ENCODE measurements at places on chromosomes 16 and 17.

GRCh38 chr17:35768797-35769196 is 8.1 kb downstream of the C17orf50 start:
- DNase-seq, result no peak

DNA sequence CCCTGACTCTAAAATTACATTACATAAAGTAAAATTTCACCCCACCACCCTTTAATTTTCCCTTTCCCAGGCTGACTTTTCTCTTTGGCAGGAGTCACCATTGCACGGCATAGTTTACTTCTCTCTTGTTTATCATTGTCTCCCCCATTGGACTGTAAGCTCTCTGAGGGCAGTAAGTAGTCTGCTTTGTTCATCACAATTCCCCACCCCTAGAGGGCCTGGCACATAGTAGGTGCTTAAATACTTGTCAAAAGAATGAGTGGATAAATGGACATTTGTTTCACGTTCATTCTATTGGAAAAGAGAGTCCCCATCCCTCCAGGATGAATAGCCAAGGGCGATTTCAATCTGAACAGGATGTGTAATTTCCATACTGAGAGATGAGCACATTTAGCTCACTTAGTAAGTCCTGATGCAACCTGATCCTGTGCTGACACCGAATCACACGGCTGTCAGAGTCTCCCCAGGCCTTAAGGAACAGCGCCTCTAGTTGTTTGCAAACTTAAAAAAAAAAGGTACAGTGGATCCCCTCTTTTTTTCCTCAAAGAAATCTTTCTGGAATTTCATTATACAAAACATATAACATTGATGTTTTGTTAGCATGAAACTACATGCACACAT is 54.0 kb downstream of the AKAP1 start:
- no peak for DNase-seq

DNA sequence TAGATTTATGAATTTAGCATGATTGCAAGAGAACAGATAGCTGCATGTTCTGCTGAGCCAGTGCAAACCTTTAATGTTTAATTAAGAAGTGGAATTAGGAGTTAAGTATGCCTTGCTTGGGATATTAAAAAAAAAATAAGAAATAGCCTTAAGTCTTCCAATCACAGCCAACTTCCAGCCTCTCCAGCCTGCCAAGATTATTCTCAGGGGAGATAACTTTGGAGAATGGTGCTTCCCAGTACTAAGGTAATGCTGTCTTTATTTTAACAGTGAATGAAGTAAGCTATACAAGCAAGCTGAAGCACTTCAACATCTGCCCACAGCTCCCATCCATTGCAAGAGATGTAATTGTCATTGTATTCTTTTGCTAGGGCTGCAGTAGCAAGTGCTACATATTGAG is 389.5 kb upstream of the ASIC2 start:
- DNase-seq, result no peak

DNA sequence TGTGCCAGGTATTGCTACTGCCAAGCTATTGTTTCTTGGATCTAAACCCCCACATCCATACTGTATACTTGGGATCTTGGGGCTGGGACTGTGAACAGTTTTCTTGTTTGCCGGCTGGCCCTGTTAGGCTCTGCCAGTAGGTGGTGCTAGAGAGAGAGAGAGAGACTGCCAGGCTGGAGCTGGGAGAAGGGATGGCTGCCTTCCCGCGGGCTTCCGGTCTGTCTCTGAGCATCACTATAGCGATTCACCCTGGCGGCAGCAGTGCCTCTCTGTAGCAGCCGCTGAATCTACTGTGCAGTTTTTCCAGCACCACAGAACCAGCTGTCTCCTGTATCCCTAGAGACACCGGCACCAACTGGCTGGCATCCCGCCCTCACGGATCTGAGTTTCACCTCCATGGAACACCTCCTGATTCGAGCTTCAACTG is 201.2 kb downstream of the UTP18 start:
- peak; percentile 33 for DNase-seq

DNA sequence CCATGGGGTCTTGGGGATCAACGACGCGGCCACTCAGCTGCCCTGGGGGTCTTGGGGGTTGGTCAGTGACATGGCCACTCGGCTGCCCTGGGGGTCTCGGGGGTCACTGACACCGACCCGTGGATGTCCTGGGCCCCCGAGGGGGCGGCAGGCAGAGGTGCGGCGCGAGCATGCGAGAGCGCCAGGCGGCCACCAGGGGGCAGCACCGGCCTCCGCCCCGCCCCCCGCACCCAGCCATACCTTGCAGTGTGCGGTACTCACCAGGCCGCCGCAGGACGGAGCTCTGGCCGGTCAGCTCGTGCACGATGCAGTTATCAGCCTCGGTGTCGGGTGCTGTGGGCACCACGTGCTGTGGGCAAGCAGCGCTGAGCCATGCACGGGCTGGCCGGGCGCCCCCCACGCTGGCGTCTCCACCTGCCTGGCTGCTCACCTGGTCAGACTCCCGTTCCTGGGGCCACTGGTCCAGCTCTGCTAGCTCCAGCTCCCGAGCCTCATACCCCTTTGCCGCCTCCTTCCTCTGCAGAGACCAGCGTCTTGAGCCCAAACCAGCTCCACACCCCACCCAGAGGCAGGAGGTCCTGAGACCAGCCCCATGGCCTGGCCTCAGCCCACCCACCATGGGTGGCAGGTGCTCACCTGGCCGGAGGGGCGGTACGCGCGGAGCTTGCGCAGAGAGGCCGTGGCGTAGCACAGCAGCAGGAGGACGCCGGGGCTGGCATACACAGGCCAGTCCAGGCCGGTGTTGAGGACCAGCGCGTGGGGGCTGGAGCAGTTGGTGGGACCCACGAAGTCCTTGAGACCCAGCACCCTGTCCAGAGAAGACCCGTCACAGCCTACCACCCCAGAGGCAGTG is 31.2 kb downstream of the CTU2 start:
- DNase-seq, result peak; percentile 92

- DNase-seq, result peak; percentile 31
Measured at GRCh38 chr16:24036614-24037013, 200.8 kb downstream of the PRKCB start.

DNA sequence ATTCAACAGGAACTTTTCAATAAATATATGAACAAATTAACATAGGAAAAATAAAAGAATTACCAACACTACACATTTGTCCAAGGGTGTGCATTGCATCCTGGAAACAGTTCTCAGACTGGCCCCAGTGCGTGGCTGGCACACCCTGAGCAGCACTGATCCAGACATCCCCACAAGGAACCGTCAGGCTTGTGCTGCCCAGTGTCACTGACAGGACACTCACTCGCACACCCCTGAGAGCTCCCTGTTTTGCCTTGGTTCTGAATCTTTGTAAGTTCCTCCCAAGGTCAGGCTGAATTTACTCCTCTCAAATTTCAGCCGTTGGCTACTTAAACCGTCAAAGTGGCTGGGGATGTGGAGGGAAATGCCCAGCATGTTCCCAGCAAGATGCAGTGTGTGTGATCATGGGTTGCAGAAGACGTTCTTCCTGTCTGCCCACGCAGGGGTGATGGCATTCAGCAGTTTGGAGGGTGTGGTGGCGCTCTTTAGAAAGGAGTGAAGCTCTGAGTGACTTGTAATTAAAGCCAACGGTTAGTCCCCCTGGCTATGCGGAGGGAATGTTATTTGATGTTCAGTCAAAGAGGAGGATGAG is 1.7 kb downstream of the MT2A start:
- no peak for DNase-seq

DNA sequence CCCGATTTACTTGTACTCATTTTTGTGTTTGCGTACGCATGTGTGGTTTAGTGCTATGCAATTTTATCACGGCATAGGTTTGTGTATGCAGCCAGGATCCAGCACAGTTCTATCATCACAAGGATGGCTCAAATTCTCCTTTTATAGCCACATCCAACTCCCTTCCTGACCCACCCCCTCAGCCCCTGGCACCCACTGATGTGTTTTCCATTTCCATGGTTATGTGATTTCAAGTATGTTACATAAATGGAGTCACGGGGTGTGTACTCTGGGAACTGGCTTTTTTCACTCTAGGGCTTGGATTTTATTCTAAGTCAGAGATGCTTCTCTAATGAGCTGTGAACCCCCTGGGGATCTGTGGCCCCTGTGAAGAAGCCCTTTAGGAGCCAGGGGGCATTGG is 16.8 kb downstream of the IL4R start:
- no peak for DNase-seq

DNA sequence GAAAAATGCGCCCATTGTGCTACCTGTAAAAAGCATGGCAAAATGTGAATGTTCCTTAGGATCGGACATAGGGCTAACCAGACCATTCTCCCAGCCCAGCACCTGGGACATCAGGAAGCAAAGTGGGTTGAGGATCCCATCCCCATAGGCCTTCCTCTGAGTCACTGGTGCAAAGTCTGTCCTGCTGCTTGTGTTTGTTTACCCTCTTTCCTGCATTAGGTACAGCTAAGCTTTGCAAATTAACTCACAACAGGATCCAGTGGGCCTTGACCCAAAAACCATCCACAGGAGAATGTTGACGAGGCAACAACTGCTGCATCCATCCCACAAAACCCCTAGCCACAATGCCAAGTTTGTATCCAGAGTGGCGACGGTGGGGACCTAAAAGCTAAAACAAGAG is 106.2 kb downstream of the GRIN2A start:
- no peak for DNase-seq

DNA sequence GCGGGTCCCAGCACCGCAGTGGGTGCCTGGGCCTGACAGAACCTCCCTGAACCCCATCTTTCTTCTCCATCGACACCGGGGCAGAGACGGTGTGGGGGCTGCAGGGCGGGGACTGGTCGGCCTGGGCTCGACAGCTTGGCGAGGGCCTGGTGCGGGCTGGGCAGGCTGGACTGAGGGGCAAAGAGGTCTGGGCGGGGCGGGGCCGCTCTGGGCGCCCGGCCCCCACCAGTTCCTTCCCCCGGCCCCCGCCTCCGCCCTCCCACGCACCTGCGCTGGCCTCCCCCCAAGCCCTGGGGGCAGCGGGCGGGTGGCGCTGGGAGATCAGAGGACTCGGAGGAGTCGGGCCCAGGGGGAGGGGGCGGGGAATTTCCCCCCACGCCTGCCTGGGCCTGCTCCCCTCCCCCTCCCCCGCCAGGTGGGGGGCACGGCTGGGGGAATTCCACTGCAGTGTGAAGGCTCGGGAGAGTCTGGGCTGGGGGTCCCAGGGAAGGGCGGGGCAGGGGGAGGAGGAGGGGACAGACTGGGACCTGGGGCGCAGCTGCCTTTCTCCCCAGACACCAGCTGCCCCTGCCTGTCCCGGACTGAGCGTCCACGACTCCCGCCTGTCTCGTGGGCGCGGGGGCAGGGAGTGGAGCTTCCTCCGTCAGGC is 877 bp upstream of the KREMEN2 start:
- DNase-seq, result no peak

- no peak for DNase-seq
Measured at GRCh38 chr16:87694441-87695125, 71.2 kb downstream of the KLHDC4 start.

DNA sequence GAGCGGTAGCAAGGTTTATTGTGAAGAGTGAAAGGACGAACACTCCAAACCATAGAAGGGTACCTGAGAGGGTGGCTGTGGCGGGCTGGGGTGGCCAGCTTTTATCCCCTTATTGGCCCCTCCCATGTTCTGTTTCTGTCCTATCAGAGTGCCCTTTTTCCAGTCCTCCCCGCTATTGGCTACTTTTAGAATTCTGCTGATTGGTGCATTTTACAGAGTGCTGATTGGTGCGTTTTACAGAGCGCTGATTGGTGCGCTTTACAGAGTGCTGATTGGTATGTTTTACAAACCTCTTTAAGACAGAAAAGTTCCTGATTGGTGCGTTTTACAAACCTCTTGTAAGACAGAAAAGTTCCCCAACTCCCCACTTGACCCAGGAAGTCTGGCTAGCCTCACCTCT is 12.5 kb downstream of the GSG1L2 start:
- DNase-seq, result no peak

- DNase-seq, result no peak
Measured at GRCh38 chr16:83995754-83996153, 27.7 kb downstream of the NECAB2 start.

DNA sequence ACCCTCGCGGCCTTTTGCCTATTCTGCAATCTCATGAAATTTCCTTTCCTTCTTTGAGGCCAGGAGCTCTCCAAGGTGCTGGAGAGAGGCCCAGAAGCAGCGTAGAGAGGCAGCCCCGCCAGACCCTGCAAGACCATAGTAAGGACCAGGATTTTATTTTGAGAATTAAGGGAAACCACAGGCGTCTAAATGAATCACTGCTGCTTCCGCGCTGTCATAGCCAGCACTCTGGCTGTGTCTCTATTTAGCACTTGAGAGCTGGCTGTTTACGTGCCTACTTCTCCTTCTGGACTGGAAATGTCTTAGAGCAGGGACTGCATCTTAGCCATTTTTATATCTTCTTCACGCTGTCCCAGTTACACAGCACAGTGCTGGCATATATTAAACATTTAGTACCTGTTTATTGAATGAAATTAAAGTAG is 37.6 kb upstream of the PIRT start:
- DNase-seq, result no peak

DNA sequence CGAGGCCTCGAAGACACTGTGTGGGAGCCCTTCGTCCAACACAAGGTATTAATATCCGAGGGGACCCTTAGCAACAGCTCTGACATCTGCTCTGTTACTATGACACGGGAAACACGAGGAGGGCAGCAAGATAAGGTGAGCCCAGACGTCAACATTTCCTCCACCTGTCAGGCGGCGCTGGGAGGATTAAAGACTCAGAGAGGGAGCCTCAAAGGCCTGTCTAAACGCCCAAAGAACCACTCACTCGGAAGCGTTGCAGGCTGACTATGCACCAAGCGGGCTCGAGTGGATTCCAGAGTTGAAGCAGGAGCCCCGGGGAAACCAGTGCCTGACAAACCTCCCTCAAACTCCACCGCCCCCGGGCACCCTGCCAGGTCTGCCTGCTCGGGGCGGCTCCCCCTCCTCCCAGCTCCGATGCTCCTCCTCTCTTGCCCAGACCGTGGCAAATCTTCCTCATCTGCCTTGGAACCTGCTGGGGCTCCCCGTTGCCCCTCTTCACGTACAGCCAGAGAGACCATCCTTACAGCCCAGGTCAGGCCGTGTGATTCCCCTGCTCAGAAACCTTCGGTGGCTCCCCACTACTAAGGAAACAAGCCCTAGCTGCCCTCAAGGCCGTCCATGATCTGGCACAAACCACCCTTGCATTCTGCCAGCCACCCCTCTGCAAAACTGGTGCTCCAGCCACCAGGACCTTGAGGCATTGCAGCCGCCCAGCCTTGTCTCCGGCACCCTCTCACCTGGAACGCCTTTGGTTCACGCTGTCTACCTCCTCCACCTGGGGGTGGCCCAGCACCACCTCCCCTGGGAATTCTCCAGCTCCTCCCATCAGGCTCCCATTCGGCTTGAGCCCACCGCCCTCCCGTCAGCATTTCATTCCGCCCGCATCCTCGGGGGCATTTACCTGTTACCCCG is 16.2 kb downstream of the RPH3AL start:
- DNase-seq, result no peak

- DNase-seq, result no peak
Measured at GRCh38 chr17:2195729-2196128, 107.9 kb downstream of the SMG6 start.

GRCh38 chr17:83173914-83174361 is 94.5 kb downstream of the METRNL start:
- DNase-seq, result peak; percentile 21

GRCh38 chr16:85123891-85124635 is 11.8 kb upstream of the CIBAR2 start:
- DNase-seq, result no peak

All from GM12892 (cell line).